ENCODE measurements at places on chromosomes 4 and X.

DNA sequence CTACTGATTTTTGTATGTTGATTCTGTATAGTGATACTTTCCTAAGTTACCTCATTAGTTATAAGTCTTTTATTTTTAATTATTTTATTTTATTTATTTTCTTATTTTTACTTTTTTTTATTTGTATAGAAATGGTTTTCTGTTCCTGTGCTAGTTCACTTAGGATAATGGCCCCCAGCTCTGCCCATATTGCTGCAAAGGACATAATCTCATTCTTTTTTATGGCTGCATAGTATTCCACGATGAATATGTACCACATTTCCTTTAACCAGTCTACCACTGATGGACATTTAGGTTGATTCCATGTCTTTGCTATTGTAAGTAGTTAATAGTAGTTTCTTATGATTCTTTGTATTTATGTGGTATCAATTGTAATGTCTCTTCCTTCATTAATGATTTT is 31.5 kb upstream of the GK2 start:
- no peak for DNase-seq

- no peak for DNase-seq
Observed at GRCh38 chr4:80495865-80496264, 160.3 kb downstream of the CFAP299 start.

GRCh38 chr4:123110147-123110546 is 187.8 kb upstream of the NUDT6 start:
- no peak for DNase-seq

- no peak for DNase-seq
Observed at GRCh38 chr4:181677621-181678020, 565.6 kb upstream of the TENM3 start.

DNA sequence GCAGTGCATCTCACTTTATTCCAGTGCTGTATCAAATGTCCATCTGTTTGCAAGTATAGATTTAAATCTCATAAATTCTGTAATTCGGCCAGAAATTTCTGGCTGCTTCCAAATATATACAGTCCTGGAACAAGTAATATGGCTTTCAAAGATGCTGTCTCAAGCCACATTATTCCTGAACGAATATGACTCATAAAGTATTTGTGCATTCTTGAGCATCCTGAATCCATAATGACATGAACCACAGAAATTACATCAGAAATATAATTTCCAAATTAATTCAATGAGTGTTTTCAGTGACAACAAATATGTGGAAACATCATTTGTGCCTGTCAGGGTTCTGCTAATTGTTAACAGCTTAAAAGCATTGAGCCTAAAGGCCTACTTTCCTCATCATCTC is 140.9 kb upstream of the HPGD start:
- DNase-seq, result no peak

GRCh38 chr4:64780664-64781063 is 371.4 kb upstream of the TECRL start:
- no peak for DNase-seq

GRCh38 chr4:147730333-147730732 is 1.6 kb upstream of the ARHGAP10 start:
- DNase-seq, result no peak

DNA sequence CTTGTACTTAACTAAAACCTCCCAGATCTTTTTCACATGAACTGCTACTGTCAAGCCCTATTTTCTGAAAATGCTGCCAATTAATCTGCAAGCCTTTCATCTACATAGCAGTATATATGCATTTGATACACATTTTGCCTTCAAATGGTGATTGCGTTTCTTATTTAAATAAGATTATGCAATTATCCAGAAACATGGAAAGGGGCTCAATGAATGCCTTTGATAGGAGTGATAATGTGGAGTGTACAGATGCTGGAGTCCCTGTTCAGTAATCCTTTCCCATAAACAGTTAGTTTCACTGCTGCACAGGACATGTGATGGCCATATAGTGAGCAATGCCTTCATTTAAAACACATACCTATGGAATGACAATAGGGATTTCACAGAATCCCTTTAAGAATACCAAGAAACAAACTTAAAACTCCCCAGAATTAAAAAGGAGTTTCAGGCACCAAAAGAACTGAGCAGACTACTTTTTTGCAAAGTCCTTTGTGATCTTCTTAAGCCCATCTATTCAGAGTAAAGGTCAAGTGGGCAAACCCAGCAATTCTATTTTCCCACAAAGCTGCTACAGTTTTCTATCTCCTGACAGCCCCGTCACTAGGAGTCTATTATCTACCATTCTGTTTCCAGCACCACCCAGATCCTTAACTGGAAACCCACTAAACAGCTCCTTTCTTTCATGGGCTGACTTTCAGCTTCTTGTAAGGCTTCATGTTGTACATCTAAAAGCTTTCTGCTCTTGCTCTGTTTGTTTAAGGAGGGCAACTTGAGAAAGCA is 120.3 kb downstream of the UNC5C start:
- no peak for DNase-seq

- no peak for DNase-seq
Observed at GRCh38 chr4:114077610-114078009, 98.2 kb upstream of the ARSJ start.

- no peak for DNase-seq
Observed at GRCh38 chr4:4778554-4778953, 80.9 kb upstream of the MSX1 start.

DNA sequence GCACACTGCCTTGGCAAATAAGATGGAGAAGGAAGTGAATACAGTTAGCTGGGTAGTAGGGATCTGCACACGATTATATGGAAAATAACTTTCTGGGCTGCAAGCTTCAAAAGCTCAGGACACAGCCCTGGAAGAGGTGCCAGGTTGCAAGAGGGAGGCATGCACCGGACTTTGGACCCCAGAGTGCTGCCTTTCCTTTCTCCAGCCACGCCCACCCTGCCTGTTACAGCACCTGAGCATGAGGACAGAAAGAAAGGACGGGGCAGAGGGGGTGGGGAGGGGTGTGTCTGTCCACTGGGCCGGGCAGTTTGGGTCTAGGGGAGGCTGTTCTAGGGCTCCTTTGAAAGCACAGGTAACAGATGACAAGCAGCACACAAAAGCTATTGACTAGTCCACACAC is 152.8 kb downstream of the ENPP6 start:
- DNase-seq, result no peak

- DNase-seq, result no peak
Observed at GRCh38 chr4:123676071-123676889, 279.7 kb downstream of the SPRY1 start.

DNA sequence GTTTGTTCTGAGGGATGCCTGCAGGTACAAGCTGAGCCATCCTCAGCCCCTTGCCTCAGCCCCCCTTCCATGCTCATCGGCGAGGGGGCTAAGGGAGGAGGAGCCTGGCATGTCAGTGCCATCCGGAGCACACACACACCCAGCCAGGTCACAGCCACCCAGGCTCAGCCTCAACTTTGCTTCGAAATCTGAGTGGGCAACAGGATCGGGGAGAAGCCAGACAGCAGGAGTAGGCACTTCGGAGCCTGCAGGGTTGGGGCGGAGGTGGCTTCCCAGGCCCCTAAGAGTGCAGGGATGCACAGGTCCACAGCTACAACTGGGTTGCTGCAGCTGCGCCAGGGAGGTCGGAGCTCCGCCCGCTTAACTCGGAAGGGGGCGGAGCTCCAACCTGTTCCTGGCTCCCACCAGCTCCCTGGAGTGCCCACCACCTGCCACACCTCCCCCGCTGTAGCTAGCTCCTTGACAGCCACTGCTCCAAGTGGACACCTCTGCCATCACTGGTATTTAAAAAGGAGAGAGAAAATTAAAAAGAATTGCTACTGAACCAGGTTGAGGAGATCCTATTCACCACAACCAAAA is 192.9 kb upstream of the GALNT7 start:
- DNase-seq, result no peak

- DNase-seq, result no peak
Observed at GRCh38 chr4:91448668-91449330, 855.0 kb upstream of the GRID2 start.

- DNase-seq, result no peak
Observed at GRCh38 chrX:154082396-154083125, 15.0 kb downstream of the MECP2 start.

GRCh38 chrX:16722481-16722880 is 3.1 kb downstream of the SYAP1 start:
- no peak for DNase-seq

DNA sequence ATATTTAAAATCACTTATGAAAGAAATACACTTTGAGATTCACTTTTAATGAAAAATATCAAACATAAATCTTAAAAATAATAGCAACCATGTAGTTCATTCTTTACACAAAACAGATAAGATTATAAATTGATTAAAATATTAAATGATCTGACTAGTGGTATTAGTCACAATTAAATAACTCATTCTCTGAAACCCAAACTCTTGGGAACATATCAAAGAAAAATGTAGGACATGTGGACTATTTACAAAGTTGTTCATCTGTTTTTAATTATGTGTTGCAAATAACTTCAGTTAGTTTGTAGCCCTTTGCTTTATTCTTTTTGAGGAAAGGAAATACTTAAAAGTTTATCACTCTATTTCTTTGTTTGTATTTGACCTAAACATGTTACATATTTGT is 9.5 kb upstream of the GUCY1A1 start:
- DNase-seq, result no peak

GRCh38 chr4:140163029-140163810 is 9.2 kb upstream of the MAML3 start:
- DNase-seq, result no peak

GRCh38 chrX:106976416-106976815 is 23.6 kb downstream of the MORC4 start:
- no peak for DNase-seq

DNA sequence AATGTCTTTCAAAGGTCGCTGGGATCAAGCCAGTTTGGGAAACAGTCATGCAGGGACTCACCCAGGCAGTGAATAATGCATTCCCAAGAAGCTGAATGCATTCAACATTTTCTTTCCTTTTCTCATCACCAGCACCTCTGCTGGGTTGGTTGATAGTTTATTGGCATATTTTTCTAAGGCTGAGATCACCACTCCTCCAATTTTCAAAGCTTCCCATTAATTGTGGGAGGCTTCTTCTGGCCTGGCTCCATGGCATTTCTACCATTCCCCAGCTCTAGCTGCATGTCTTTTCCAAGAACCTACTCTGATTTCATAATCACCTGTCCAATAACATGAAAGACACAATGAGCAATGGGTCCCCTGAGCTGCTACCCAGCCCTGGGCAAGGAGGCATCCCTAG is 35.8 kb downstream of the CHRDL1 start:
- DNase-seq, result no peak

- no peak for DNase-seq
Observed at GRCh38 chr4:87270144-87270543, 49.7 kb upstream of the KLHL8 start.

DNA sequence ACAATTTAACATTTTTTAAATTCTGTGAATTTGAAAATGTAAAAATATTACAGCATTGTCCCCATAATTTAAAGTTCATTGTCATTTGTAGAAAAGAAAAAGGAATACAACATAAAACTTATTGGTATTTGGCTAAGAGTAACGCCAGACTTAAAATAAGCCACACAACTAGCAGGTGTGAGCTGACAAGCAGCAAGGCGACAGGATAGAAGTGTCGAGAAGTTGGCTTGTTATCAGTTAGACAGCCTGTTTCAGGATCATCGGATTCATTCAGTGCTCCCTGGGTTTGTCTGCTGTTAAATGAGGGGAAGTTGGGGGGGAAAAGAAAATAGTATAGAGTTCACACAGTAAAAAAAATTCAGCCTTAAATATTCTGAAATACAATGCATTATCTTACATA is 393.6 kb downstream of the IL15 start:
- no peak for DNase-seq

- DNase-seq, result no peak
Observed at GRCh38 chrX:1518512-1518911, 18.5 kb downstream of the P2RY8 start.

- DNase-seq, result no peak
Observed at GRCh38 chrX:39936886-39937770, 160.6 kb downstream of the BCOR start.

DNA sequence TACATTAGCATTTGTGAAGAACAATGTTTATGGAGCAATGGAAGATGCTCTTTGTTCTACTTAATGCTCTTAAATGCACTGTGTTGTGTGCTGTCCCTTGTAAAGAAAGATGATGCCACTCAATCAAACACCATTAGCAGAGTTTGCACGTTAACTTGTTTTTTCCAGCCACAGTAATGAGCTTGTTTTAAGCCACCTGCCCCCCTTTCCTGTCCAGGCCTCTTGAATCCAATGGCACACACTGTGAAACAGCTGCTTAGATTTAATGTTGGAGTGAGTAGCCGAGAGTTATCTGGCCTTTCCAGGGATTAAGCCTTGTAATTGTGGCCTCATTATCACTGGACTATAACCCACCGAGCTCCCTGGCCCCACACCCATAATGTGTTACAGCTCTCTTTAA is 86.0 kb downstream of the PAK3 start:
- no peak for DNase-seq

DNA sequence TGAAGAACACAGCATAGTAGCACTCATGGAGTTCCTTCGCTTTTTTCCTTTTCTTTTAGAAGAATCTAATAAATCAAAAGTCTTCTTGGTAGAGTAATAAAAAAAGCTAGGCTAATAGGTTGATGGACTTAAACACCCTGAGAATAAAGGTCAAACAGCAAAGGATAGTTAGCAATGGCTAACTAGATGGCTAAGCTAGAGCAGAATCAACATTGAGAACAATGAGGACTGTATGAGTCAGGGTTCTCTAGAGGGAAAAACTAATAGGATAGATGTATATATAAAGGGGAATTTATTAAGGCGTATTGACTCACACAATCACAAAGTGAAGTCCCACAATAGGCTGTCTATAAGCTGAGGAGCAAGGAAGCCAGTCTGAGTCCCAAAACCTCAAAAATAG is 550.9 kb downstream of the GLUD2 start:
- DNase-seq, result no peak

DNA sequence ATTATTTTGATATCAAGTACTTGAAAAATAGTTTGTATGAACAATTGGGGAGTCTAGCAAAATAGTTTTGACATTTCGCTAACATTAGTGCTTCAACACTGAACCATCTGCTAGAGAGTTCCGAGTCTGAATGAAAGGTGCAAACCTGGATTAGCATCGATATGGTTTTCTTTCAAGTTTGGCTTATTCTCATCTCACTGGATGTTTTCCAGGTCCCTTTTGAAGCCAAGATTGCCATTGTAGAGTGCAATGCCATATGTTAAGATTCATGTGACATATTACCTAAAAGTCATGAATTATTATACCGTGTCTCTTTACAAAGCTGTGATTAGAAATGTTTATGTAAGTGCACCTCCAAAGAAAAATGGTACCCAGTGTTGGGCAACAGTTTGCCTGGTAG is 36.8 kb upstream of the NAA11 start:
- no peak for DNase-seq

DNA sequence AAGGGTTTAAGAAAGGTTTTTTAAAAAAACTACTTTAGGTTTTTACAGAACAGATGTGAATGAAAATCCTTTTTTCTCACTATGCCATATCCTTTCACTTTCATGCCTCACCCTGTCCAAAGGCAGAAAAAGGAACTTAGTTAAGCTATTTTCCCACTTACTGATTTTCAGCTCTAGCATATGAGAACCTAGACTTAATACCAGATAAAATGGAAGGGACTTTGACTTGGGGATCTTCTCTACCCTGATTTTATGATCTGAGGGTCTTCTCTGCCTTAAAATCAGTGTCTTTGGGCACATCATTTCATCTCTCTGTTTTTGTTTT is 42.4 kb downstream of the FNIP2 start:
- no peak for DNase-seq
